Stimulated activated CD4-positive, alpha-beta T cell treated with anti-CD3 and anti-CD28 coated beads, Interleukin-4, amount 100 ng/mL, for 4 hours (primary cell): ENCODE measurements at places on chromosomes 16 and 17.
A peak's percentile ranks its signal among the peaks of the same experiment; 100 is the strongest.

DNA sequence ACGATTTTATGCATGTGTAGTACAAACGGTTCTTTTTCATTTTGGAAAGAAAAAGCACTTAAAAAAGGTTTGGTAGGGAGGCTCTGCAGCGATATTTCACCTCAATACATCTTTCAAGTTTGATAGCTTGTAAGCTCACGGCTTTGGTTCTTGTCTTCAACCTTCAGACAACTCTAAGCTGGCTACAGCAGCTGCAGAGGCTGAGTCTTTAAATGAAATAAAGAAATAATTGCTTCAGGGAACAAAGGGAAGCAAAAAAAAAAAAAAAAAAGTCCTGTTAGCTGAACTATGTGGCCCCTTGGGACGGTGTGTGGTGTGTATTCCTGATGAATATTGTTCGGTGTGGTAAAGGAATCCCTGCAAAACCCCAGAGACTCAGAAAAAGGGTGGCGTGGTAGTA lies 265.1 kb downstream of the NTN1 start:
- DNase-seq: no peak

DNA sequence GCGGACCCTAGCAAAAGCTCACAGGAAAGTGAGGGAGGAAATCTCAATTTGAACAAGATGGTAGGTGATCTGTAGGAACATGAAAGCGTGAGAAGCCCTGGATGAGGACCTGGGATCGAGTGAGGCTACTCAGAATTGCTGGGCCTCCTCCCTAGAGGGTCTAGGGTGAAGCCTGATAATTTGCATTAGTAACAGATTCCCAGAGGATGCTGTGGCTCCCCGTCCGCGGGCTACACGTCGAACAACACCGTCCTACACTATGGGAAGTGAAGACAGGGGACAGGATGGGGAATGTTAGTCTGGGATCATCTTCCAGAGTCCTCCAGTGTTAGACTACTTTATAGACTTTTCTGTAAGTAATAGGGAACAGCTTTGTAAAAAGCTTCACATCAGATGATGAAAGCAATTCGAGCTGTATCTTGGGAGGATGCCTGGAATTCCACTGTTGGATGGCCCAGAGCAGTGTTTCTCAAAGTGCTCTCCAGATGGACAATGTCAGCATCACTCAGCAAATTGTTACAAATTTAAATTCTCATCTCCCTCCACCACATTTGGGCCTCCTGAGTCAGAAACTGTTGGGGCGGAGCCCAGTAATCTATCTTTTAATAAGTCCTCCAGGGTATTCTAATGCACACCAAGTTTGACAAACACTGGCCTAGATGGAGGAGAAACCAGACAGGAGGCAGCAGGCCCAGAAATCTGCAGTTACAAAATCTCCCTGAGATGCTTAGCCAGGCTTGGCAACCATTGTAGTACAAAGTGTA lies 6.5 kb downstream of the FNDC8 start:
- no peak for DNase-seq

DNA sequence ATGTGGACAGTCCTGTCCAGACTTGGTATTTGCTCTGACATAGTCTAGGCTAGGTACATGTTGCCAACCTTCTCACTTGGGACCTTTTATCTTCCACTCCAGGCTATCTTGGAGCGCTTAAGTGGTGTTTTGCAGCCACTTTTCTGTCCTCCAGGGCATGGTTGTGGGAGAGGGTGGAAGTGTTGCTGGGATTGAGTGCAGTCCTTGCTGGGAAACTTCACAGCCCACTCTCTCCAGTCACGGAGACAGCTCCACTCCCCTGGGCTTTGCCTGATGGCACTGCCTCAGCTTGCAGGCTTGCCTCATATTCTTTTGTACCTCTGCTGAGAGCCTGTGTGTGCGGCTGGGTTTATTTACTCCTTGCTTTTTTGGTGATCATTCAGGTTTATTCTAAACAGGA lies 17.4 kb downstream of the RPA1 start:
- DNase-seq: no peak

- no peak for DNase-seq
These were observed 6.2 kb upstream of the MYOCD start for GRCh38 chr17:12659500-12659899.

DNA sequence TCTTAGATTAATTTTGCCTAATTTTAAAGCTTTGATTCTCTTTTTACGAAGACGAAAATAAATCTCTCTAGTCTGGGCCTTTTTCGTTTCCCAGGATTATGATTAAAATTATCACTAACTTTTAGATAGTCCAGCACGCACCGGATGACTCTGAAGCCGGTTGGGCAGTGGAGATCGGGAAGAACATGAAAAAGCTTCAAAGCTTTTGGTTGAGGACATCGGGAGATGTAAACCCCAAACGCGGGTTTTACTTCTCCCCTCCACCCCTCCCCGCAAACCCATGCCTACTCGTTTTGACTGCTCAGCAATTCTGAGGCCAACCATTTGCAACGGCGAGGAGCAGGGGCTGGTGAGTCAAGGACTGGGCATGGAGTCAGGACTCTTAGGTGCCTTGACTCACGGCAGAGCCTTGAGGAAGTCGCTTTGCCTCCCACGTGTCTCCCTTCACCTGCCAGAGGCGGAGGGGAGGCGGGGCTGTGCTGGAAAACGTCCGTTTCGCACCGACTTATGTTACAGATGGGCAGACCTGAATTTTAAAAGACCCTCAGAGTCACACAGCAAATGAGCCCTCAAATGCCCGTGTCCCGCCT lies 989 bp upstream of the DUSP14 start:
- peak; percentile 57 for DNase-seq
